ENCODE measurements at places on chromosomes 4 and X.

GRCh38 chr4:114019969-114020358 is 40.5 kb upstream of the ARSJ start:
- DNase-seq = no peak

GRCh38 chr4:128544272-128544671 is 256.7 kb upstream of the PGRMC2 start:
- no peak for DNase-seq

- no peak for DNase-seq
Observed at GRCh38 chr4:98411731-98412130, 150.5 kb downstream of the RAP1GDS1 start.

- DNase-seq = no peak
Observed at GRCh38 chr4:113474017-113474416, 287.5 kb downstream of the CAMK2D start.

DNA sequence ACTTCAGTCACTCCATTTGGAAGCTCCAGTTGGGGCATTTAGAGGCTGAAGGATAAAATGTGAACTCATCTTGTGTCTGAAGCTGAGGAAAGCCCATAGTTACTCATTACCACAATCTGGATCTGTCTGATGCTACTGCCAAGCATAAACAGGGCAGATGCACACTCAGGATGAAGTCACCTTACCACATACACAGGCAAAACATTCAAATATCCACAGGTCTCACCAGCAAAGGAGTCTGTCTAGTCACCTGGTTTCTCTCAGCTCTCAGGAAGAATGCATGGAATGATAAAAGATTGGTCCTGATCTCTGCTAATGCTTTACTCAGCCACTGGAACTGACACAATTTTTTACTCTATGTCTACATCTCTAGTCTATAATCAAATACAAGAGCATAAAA is 13.0 kb upstream of the ODAPH start:
- DNase-seq = no peak

GRCh38 chr4:106305435-106306055 is 10.5 kb downstream of the TBCK start:
- no peak for DNase-seq

GRCh38 chr4:116788723-116789122 is 296.7 kb downstream of the TRAM1L1 start:
- no peak for DNase-seq

DNA sequence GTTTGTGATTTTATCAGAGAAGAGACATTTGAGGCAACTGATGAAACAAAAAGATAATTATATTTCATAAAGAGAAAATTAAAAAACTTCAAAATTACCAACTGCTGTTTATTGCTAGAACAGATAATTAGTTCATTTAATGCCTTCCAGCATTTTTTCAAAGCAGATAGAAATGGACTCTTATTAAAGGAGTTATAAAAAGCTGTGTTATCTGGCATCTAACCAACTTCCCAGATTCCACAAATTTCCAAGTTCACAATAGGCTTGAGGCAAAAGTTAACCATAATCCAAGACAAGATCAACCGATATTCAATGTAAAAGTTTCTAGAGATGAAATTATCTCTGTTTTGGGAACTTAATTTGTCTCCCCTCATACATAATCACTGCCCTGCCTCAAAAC is 152.4 kb downstream of the TSPAN5 start:
- no peak for DNase-seq

- no peak for DNase-seq
Observed at GRCh38 chrX:153547195-153547594, 29.8 kb downstream of the ATP2B3 start.

GRCh38 chr4:56666279-56666678 is 14.8 kb downstream of the HOPX start:
- DNase-seq = no peak

- no peak for DNase-seq
Observed at GRCh38 chrX:17459661-17460060, 84.7 kb downstream of the NHS start.

GRCh38 chr4:3869661-3870566 is 103.7 kb downstream of the ADRA2C start:
- no peak for DNase-seq

- no peak for DNase-seq
Observed at GRCh38 chr4:5742968-5743367, 32.0 kb downstream of the EVC start.

DNA sequence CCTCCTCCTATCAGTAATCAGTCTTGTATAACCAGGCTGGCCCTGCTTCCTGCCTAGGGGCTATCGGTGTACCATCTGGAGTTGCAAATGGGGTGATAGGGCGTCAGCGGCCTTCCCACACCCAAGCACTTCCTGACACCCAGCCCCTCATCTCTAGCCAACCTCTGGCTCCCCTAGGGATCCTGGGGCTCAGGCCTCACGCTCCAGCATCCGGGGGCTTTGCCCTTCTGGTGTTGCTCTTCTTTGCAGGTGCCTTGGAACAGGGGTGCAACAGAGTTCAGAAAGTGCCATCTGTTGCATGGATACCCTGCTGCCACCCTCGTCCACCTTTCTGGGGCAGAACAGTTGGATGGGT is 4.1 kb downstream of the IL9R start:
- DNase-seq = no peak

DNA sequence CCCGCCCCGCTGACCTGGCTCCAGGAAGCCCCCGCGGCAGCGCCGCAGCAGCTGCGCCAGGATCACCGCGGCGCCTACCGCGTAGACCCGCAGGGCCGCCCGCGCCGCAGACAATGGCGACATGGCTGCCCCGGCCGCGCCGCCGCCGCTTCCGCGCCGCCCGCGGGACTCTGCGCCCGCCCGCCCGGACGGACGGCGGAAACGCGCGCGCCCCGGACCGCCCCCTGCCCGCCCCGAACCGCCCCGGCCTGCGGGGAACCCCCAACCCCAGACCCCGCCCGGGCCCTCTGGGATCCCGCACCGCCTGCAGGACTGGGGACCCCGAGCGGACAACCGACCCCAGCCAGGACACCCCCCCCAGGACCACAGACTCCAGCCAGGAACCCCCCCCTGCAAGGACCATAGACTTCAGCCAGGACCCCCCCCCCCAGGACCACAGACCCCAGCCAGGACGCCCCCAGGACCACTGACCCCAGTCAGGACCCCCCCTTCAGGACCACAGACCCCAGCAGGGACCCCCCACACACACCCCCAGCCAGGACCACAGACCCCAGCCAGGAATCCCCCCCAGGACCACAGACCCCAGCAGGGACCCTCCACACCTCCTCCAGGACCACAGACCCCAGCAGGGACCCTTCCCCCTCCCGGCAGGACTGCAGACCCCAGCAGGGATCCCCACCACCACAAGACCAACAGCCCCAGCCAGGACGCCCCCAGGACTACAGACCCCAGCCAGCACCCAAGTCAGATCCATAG is at the start of the genes DHRSX and ZBED1:
TSS of gene DHRSX (minus strand) at position 174 of the 756 bp plus-strand sequence. CDS start at position 123, 51 bp downstream.
TSS of gene ZBED1 (minus strand) at position 174 of the 756 bp plus-strand sequence. CDS start 10,257 bp downstream, outside the sequence.
- DNase-seq = no peak

GRCh38 chrX:121802881-121803412 is 755.5 kb downstream of the GLUD2 start:
- DNase-seq = no peak

DNA sequence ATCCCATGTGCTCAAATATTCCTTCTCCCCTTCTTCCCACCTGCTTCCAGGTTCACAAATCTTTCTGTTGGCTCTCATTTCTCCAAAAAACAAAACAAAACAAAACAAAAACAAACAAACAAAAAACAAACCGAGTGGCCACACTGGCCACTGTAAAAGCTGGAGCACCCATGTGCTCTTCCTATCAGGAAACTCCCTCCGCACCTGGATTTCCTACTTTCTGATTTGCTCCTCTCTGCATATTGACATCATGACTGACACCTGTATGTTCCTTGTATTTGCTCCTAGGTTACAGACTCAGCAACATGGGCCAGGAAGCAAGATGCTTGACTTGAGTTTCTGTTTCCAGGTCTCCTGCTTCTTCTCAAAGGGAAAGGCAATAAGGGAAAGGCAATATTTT is 258.8 kb downstream of the GPC3 start:
- DNase-seq = peak; percentile 75

- DNase-seq = no peak
Observed at GRCh38 chrX:9327747-9328145, 137.1 kb upstream of the TBL1X start.

- DNase-seq = no peak
Observed at GRCh38 chr4:24966076-24966475, 53.2 kb upstream of the CCDC149 start.

- DNase-seq = no peak
Observed at GRCh38 chrX:132266583-132267355, 47.5 kb upstream of the RAP2C start.
